ENCODE measurements at places on chromosomes 2 and 18.

DNA sequence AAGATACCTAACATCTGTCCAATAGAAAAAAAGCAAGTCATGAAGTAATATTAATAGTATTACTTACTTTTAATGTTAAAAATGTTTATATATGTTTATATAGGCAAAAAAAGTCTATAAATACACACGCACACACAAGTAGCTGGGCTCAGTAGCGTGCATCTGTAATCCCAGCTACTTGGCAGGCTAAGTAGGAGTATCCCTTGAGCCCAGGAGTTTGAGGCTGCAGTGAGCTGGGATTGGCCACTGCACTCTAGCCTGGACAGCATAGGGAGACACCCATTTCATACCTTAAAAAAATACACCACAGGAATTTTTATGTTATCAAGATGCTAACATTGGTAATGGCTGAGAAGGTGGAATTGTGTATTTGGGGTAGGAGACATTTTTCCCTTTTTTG lies 17.4 kb upstream of the AFTPH start:
- DNase-seq, result no peak

DNA sequence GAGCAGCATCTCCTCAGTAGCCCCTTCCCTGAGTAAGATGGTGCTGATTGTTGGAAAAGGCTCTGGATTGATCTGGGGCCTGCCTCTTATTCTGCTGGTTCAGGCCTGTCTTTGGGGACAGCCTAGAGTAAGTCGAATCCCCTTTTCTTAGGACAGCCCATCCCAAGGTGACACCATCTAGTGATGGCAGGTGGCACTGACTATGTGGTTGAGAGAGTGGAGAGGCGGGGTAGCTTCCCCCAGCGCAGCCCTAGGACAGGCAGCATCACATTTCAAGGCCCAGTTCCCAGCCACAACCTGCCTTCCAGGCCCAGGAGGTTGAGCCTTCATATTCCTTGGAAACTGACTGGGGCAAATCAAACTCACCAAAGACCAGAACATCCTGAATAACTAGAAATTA lies 69.1 kb upstream of the B3GNT7 start:
- no peak for DNase-seq

GRCh38 chr2:25504266-25504665 lies 162.5 kb upstream of the DNMT3A start:
- DNase-seq, result no peak

DNA sequence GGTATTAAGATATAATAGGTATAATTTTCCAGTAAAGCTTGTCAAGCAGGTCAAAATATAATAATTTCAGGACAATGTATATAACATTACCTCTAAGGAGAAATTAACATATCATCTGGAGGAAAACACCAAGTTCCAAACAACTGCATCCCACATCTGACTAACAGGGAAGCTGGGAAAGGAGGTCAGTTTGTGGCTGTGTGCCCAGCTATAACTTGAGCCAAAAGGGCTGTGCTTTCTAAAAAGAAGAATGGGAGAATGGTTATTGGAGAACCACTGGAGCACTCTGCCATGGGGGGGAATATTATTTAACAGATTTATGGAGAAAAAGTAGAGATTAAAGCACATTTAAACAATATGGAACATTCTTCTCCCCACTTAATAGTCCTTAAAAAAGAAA lies 390.6 kb upstream of the PKDCC start:
- no peak for DNase-seq

DNA sequence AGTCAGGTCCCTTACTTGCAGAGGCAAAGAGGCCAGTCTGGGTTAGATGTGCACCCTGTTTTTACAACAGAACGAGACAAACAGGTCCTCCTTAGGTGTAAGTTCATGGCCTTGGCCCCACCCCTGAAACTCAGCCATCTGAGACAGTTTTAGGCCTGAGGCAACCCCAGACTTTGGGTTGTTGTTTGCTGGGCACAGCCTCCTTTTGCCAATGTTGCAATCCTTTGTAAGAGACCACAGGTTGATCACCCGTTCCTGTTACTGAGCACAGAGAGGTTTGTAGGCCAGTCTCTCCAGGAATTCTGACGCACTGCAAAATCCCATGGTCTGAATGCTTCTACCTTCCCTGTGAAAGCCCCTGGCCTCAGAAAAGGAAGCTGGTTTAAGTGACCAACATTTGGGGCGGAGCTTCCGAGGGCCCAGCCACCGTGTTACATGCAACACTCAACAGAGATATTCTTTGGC lies 15.5 kb upstream of the IL1RN start:
- no peak for DNase-seq

- no peak for DNase-seq
Observed at GRCh38 chr2:156673333-156673615, 237.1 kb downstream of the GPD2 start.

DNA sequence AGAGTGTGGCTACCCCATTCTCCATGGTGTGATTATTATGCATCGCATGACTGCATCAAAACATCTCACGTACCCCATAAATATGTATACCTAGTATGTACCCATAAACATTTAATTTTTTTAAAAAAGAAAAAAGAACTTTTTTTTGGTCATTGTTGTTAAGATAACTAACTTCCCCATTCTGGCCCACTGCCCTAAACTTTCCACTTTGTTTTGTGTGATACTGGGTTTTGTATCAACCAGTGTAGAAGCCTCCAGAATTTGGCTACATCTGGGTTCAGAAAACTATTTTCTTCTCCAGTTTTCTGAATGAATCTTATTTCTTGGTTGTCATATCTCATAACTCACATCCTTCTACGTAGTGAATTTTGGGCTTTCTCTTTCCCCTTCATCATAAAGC lies 62.3 kb upstream of the NABP1 start:
- DNase-seq, result no peak

DNA sequence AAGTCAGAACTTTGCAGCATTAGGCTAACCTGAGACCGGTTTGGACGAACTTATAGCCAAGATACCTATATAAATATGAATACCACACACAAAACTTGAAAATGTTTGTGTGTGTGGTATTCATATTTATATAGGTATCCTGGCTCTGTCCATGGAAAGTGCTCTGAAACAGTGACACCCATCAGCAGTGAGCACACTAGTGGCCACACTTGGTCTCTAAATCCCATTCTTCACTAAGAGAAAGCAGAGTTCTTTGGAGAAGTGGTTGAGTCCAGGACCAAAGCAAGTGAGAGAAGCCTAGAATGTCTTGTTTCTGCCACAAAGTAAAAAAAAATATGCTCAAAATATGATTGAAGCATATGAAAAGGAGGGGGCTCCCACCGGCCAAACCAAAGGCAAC lies 146.5 kb downstream of the TWIST2 start:
- DNase-seq, result no peak

- no peak for DNase-seq
Observed at GRCh38 chr2:8501061-8501720, 180.7 kb upstream of the ID2 start.

GRCh38 chr18:13394801-13395200 lies 176.2 kb downstream of the LDLRAD4 start:
- no peak for DNase-seq

GRCh38 chr18:66395671-66396218 lies 208.1 kb downstream of the CDH19 start:
- DNase-seq, result no peak

GRCh38 chr2:218872645-218873358 lies 7.8 kb upstream of the WNT10A start:
- DNase-seq, result no peak

GRCh38 chr18:36352384-36352783 lies 54.9 kb downstream of the FHOD3 start:
- DNase-seq, result no peak

GRCh38 chr18:76885001-76885400 lies 62.6 kb downstream of the ZNF236 start:
- no peak for DNase-seq

DNA sequence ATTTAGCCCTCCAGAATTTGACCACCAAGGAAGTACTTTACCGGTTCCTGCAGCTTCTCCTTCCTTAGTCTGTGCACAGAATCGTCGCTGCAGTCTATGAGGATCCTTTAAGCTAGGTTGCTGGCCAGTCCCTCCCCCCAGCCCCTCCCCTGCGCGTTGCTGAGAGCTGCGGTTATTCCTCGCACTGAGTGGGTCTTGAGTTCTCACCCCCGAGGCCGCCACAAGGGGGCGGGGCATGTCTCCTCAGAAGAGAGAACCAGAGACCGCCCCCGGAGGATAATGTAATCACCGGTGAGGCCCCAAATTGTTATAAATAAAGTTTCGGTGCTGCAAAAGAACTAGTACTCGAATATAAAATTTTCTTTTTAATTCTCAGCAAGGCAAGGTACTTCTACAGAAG lies 1184.9 kb upstream of the CDH2 start:
- no peak for DNase-seq

DNA sequence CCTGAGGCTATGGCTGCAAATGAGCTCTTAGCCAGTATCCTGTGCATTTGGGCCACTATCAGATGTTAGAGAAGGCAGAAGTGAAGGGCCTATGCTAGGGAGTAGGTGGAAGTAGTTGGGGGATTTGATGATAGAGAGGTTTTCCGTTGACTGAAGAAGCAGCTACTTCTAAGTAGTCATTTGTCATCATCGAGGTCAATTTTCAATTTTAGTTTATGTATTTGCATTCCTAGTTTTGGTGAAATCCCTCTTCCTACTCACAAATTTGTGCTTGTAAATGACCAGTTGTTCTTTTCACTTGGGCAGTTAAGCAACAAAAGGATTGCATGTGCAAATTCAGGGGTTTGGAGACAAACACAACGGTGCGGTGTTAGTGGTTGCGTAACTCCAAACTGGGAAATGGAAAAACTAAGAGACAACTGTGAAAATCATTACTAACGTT lies 48.5 kb upstream of the PELI1 start:
- no peak for DNase-seq

DNA sequence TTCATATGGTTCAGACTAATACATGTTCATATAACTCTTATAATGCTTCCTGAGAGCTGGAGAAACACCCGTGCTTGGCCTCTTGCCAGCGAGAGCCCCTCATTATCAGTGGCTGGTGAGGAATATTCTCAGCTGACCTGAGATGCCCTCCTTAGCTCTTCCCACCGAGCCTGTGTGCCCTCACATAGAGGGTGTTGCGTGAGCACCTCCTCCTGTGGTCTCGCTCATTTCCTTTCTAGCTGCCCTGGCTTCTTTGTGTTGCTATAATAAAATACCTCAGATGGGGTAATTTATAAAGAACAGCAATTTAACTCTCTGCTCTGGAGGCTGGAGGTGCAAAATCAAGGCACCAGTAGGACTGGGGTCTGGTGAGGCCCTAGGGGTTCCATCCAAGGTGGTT lies 80.5 kb upstream of the ALKAL2 start:
- no peak for DNase-seq

DNA sequence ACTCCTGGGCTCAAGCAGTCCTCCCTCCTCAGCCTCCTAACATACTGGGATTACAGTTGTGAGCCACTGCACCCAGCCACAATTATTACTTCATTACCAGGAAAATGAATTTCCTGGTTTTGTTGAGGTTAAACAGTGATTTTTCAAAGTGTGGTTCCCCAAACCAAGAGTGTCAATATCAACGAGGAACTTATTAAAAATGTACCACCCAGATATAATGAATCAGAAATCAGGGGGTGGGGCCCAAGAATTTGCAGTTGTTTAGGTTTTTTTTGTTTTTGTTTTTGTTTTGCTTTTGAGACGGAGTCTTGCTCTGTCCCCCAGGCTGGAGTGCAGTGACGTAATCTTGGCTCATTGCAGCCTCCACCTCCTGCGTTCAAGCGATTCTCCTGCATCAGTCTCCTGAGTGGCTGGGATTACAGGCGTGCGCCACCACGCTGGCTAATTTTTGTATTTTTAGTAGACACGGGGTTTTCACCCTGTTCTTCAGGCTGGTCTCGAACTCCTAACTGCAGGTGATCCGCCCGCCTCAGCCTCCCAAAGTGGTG lies 94.1 kb downstream of the WDSUB1 start:
- DNase-seq, result no peak

- DNase-seq, result no peak
Observed at GRCh38 chr2:158845859-158846258, 50.7 kb downstream of the DAPL1 start.

DNA sequence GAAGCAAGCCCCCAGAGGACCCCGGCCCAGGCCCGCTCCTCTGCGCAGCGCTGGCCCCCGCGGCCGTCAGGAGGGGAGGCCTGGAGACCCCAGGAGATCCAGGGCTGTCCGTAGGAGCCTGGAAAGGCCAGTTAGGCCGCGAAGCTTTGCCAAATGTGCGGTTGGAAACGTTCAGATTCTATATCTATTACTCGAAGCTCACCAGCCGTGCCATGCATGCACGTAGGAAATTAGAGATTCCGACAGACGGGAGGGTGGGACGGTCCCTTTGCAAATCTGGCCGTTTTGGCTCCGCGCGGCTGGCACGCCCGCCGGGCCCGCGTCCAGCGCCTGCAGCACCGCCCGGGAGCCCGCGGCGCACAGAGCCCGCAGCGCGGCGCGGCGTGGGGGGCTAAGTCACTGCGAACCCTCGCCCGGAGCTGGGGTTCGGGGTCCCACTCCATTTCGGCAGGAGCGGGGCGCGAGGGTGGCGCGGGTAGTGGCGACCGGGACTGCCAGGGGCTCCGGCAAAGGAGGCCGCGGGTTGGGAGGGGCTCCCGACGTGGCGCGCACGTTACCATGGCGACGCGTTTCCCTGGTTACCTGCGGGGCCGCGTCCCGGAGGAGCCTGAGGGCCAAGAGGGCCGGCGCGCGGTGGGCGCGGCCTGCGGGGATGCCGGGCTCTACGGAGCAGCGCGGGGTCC lies 488.6 kb upstream of the SMIM21 start:
- no peak for DNase-seq

DNA sequence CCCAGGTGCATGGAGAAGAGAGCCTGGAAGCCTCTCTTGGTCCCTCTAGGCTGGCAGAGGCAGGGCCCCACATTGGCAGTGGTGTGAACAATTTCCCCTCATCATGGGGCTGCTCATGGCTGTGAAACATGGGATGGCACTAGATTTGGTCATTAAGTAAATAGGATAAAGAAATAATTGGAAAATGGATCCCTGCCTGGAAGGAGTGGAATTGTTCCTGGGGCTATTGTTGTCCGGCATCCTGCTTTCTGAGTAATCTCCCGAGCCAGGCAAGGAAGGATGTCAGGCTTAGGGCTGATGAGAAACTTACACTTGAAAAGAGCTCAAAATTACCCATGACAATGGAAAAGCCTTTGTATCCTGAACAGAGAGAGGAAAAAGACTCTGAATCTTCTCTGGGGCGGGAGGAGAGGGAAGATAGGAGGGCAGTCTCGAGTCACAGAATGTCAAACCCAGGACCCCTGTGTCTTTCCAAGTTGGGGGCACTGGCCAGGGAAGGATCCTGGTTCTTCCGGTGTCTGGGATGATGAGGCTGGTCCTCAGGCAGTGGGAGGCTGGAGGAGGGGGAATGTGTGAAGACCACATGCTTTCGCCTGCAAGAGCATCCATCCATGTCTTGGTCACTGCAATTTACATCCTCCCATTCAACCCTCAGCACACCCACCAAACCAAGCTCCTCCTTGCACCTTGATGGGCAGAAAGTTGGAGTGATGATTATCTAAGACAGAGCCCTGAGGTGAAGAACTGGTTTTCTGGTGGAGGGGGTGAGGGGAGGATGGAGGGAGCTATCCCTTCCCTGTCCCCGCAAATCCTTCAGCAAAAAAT lies 27.1 kb upstream of the STEAP3 start:
- no peak for DNase-seq

DNA sequence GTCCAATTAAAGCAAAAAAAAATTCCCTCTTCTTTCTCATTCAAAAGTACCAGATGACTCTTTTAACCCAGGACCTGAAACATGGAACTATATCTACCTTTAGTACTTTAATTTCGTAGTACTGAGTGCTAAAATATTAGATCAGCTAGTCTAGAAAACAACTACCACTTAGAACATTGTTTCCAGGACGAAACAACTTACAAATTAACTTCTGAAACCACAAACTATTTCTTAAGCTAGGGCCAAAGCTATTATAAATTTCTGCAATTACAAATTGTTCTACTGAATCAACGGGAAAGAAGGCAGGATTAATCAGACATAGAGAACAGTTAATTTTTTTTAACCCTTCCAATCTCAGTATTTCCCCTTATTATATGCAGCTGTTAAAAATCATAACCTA lies 39.9 kb downstream of the DARS1 start:
- no peak for DNase-seq

Measured in activated T-helper 1 cell treated with Interleukin-2 at 50 U/mL for 16 hours (primary cell).